HCT116 (cell line): ENCODE measurements at places on chromosomes 13 and 19.

DNA sequence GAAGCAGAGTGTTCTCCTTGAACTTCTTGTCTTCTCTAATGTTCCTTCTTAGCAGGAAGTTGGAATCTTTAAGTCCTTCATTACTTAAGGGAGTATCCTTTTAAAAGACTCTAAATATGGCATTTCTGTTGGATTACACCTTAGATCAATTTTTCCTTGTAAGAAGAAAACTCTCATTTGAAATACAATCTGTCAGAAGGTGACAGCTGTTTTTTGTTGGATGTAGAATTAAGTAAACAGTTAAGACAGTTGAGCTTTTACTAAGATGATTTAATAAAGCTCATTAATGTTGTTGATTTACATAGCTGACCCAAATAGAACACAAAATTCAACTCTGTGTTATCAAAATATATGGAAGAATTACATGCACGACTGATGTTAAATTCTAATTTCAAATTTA, 16.7 kb upstream of the MBNL2 start:
- no peak for DNase-seq

DNA sequence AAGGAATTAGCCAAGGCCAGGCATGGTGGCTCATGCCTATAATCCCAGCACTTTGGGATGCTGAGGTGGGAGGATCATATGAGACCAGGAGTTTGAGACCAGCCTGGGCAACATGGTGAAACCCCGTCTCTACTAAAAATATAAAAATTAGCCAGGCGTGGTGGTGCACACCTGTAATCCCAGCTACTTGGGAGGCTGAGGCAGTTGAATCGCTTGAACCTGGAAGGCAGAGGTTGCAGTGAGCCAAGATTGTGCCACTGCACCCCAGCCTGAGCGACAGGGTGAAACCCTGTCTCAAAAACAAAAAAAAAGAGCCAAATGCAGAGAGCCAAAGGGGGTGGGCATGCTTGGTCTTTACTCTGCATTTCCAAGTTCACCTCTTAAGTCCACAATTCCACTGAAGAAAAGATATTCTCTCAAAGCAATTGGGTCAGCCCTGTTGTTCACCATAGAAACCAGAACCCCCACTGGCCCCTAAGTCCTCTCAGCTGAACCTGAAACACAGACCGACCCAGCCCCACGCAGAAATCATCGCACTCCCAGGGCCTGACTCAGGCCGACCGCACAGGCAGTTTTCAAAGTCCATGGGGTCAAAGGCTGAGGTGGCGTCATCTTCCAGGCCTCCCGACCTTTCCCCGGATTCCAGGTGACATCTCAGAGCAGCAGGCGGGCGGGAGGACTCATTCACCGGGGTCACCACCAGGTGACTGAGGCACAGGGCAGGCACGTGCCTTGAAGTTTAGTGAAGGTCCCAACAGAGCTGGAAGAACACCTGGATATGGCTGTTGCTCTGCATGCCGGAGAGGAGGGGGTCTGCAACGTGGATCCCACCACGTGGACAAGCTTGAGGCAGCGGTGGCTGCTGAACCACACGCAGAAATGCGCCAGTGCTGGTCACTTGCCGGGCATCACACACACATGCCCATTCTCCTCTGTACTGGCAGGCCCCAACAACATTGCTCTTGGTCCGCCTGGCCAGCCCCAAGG, 33.1 kb downstream of the SLC25A42 start:
- peak; percentile 71 for DNase-seq

GRCh38 chr13:92074658-92075057, 676.2 kb downstream of the GPC5 start:
- no peak for DNase-seq

DNA sequence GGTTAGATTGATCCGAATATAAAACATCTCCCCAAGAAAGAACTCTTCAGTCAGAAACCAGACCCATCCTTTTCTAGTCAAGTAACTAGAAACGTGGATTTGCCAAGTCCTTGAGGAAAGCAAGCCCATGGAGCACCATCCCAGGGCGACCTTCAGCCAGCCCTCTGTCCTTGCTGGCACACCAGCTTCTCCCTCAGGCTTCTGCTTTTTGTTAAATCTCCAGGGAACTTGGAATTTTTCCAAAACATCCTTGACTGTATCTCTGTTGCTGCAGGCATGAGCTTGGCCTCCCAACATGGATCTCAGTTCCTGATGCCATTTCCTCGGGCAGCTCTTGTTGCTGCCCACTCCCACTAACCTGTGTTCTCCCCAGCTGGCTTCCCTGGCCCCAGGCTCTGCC, 27.1 kb upstream of the C1QTNF9 start:
- no peak for DNase-seq

- DNase-seq, result no peak
These were observed at the start of gene ATP12A for GRCh38 chr13:24680258-24680920. Gene ATP12A, plus strand, starts transcription at chr13:24680408. Its CDS starts 336 bp downstream, at chr13:24680744.

- no peak for DNase-seq
These were observed 8.2 kb downstream of the ZNF677 start for GRCh38 chr19:53246498-53246897.

GRCh38 chr13:69288026-69288425, 819.6 kb upstream of the ATXN8OS start:
- no peak for DNase-seq

GRCh38 chr13:52004511-52005170, 6.6 kb downstream of the ATP7B start:
- no peak for DNase-seq

DNA sequence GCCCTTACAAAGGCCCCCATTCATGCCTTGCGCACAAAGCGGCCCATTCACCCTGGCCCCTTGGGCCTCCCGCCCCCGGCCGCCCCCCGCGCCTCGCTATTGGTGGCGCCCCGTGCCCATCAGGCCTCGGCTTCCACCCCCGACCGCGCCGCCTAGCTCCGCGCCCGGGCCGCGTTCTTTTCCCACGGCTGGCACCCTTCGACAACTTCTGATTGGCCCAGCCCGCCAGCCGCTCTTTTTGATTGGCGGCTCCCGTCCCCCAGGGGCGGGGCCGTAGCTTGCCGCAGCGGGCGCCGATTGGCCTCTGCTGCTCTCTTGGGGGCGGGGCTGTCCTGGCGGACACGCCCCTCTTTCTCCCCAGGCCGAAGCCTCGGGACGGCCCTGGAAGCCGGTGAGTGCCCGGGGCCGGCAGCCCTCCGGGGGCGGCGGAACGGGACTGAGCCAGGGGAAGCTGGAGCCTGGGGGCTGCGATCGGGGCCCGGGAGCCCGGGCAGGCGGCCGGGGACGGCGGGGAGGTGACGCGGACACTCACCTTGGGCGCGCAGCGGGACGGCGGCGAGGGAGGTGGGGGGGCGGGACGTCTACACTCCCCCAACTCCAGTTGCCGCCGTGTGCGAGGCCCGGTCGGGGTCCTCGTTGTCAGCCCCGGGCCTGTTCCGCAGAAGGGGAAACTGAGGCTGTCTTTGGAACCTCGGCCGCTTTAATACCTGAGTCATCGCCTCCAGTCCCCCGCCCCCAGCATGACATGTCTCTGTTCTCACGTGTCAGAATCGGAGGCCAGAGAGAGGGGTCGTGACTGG, at the start of gene MYH14:
TSS of gene MYH14 (plus strand) at position 342 of the 800 bp plus-strand sequence. CDS start 6,744 bp downstream, outside the sequence.
- DNase-seq, result peak; percentile 86

DNA sequence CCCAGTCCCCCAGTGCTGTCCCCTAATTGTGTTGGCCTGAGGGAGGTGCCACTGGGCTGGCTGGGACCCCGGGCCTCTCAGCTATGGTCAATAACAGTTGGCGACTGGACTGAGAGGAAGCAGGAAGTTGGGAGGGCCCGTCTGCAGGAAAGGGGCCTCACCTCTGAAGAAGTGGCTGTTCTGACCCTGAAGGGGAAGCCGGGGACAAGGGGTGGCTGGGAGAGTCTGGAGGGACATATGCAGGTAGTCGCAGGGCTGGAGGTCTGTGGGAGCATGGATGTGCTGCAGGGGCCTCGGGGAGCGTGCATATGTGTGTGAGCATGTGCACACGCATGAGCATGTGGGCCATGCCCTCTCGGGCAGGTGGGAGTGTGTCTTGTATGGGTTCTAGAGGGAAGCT, 5.9 kb downstream of the PKN1 start:
- no peak for DNase-seq

DNA sequence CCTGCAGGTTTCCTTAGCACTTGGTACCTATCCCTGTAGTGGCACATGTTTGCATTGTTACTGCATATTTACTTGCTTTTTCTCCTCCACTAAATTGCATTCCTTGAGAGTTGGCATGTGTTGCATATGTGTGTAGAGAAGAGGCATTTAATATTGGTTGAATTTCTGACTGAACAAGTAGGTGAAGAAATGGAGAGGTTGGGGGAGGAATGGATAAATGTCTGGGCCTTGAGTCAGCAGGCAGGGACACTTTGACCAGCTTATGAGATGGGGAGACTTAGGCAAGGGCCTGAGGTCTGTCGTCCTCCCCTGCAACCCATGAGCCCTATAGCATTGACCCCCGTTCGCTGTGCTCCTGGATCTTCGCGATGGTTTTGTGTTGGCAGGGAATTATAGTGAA, 2.0 kb upstream of the GPR18 start:
- DNase-seq, result no peak

DNA sequence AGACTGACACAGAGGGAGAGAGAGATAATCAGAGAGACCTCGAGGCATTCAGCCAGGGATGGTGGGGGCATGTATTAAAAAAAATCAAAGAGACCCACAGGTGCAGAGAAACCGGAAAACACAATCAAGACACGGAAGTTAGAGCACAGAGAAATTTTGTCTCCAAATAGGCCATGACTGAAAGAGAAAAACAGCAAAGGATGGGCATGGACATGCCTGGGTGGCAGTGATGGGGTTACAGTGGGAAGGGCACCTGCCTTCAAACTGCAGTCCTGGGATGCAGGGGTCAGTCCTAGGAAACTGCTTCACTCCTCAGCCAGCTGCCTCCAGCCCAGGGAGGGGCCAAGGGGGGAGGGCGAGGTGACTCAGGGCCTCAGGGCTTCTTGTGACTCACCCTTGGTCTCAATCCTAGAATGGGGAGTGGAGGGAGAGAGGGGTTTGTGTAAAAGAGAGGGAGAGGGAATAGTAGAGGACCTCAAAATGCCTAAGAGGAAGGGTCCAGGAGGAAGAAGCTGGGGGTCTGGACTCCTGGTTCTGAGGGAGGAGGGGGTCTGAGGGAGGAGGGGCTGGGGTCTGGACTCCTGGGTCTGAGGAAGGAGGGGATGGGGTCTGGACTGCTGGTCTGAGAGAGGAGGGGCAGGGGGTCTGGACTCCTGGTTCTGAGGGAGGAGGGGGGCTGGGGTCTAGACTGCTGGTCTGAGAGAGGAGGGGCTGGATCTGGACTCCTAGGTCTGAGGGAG, 3.6 kb upstream of the KCNN4 start:
- DNase-seq, result peak; percentile 77

DNA sequence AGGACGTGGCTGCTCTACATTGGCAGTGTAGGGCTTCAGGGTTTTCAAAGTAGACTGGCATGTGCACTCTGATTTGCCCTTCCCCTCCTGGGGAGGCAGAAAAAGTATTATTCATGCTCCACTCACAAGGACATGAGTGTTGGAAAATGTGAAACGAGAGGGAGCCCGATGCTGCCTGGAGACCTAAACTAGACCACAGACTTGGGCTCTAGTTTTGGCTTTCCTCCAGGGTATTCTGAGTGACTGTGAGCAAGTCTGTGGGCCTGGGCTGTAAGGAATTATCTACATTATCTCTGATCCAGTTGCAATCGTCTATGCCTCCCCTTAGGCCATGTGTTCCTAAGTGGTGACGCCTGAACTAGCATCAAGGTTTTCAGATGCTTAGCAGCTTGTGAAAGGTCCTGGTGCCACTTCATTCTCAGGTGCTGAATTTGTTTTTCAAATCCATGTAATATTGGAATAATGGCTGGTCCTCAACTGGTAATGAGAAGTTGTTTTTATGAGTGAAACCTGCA, 55.0 kb downstream of the MRPL57 start:
- no peak for DNase-seq

GRCh38 chr19:5336195-5336965, 4.2 kb downstream of the PTPRS start:
- DNase-seq, result no peak

- no peak for DNase-seq
These were observed 787 bp downstream of the ZNF580 start for GRCh38 chr19:55641426-55642152.

DNA sequence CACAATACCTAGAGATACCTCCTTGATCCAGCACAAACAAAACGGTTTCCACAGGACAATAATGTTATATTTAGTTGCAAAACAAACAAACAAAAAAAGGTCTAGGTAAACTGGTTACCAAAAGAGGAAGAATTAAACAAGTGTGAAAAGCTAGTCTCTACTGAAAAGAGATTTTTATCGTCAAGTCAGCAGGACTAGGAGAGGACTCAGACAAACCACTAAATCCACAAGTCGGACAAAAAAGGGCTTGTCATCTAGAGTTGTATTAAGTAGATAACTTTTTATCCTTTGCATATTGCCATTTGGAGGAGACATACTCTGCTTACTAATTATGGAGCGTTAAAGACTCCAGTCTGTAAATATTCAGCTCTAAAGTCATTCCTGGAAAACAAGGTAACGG, 9.9 kb upstream of the KPNA3 start:
- no peak for DNase-seq
